ENCODE measurements at places on chromosomes 1 and 21.
A peak's percentile ranks its signal among the peaks of the same experiment; 100 is the strongest.

DNA sequence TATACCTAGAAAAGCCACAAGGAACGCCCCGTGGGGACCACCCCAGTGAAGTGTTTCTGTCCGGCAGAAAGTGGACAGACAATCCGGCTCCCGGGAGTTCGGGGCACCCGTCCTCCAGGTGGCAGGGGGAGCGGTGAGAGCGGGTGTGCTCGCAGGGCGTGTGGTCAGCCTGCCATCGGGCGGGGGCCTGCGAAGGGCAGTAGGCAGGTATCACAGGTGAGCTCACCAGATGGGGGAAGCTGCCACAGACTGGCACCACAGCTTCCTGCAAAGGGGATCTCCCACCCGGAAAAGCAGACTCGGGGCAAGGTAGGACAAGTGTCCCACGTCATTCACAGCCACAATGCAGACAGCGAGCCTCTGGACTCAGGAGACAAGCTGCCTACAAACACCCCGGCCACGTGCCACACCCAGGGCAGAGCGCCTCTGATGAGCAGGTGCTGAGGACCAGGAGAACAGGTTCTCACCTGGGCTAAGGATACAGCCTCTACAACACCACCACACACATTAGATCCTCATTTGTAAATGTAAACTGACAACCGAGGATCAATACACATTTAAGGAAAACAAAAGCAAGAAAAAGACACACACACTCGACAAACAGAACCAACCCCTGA, 36.4 kb downstream of the VPS26C start:
- no peak for DNase-seq

- DNase-seq: peak; percentile 17
Observed at GRCh38 chr1:204465546-204466415, 28.8 kb downstream of the PIK3C2B start.

DNA sequence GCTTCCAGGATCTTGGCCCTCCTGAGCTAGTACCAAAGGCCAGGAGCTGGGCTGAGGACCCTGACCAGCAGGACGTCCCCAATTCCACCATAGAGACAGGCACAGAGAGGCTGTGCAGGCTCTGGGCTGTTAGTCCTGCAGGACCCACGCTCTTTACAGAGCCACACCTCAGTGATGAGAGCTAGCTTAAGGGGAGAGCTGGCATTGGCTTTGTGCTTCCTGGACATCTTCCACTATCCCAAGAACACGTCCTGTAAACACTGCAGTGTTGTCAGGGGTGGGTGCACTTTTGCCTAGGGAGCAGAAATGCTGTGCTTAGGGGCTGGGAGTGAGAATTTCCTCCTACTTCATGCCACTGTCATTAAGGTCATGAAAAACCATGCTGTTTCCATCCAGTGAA, 91.7 kb upstream of the EDN2 start:
- DNase-seq: no peak

GRCh38 chr1:205287076-205287475, 34.5 kb downstream of the NUAK2 start:
- DNase-seq: peak; percentile 47

GRCh38 chr1:178532392-178532791, 19.5 kb downstream of the TEX35 start:
- DNase-seq: peak; percentile 81

DNA sequence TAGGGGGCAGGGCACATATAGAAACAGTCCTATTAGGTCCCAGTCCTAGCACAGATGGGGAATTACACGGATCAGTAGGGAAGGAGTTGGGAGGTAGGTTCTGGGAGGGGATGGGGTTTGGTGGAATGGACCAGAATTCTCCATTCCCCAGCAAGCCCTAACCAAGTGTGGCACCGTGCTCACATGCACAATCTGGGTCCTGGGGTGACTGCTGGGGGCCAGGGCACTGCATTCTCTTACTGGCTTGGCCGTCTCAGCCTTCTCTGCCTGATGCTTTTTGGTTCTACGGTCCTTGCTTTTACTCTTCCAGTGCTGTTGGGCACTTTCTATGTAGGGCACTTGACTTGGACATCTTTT, 53.9 kb downstream of the NENF start:
- no peak for DNase-seq

DNA sequence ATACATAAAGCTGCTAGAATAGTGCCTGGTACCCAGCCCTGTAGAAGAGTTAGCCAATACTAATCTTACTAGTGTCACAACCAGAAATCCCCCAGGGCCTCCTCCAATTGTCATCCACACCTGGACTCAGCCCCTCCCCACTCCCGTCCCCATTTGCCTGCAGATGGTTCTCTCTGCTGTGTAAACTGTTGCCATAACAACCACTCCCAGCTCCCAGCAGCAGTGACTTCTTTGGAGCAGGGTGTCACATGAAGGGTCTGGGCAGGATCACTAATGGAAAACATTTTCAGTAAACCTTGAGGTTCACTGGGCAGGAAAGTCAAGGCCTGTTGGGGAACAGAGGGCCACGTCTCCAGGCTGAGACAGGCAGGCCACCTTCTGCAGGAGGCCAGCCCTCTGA, 126.0 kb upstream of the IPO9 start:
- peak; percentile 48 for DNase-seq

- DNase-seq: peak; percentile 39
Observed at GRCh38 chr1:172915271-172915670, 135.5 kb downstream of the TNFSF18 start.

- peak; percentile 64 for DNase-seq
Observed at GRCh38 chr1:115098979-115099692, 9.8 kb upstream of the TSPAN2 start.

GRCh38 chr1:94607398-94607797, 65.8 kb upstream of the F3 start:
- no peak for DNase-seq

- DNase-seq: peak; percentile 67
Observed at GRCh38 chr1:69737527-69738185, 169.9 kb downstream of the LRRC7 start.

DNA sequence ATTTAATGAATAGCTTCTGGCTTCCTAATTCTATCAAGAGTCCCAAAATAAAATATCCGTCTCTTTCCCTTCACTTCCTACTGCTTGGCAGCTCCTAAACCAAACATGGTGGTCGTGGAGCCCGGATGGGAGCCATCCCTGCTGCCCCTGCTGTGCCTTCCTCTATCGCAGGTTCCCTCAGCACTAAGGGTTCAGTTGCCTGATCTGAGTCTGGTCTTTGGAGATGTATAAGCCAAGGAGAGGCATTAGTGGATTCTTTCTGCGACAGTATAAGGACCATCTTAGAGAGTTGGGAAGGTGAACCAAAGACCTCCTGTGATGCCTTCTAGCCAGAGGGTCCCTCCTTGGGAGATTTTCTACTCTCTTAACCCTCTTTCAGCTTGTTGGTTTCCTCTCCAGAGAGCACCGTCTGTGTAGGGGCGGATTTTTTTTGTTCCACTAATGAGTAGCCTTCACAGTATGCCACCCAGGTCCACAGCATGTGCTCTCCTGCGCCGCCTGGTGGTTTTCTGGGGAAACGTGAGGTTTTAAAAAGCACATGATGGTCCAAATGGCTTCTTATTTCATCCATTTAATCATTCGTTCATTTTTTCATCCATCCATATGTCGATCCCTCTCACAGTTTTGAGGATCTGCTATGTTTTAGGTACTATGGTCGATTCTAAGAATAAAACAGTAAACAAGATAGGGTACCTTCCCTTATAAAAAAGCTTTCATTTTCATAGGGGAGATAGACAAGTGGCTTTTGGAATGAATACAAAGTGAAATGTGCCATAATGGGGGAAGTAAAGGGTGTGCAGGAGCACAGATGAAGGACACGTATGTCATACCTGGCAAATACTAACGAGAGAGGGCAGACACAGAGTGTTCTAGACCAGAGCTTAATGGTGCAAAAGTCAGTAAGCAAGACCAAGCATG, 71.0 kb downstream of the NFASC start:
- DNase-seq: peak; percentile 65

DNA sequence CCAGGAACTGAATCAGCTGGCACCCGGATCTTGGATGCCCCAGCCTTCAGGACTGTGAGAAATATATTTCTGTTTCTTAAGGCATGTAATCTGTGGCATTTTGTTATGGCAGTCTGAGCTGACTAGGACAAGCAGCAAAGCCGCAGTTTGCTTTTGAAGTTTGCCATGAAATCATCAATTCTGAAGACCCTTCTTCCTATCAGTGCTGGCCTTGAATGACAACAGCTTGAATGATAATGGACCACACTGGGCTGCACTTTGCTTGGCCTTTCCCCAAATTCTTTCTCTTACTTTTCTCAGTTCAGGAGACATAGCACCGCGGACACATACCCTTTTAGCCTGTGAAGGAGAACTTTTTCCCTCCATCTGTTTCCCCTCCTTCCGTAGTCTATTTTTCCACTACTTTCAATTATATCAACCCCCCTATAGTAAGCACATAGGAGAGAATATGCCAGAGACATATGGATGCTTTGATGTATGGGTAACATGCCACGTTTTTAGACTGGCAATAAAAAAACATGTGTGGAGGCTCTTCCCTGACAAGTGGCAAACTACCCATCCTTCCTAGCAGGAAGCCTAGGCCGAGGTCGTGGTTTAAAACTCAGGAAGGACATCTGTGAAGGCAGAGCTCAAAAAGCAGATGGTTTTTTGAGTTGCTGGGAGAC, 42.9 kb downstream of the HLX start:
- no peak for DNase-seq

GRCh38 chr1:161033751-161034150, 5.0 kb downstream of the TSTD1 start:
- peak; percentile 15 for DNase-seq

GRCh38 chr1:234918181-234918841, 210.3 kb downstream of the TOMM20 start:
- DNase-seq: peak; percentile 72

- DNase-seq: peak; percentile 22
Observed at GRCh38 chr1:245855846-245856730, 651.0 kb downstream of the SMYD3 start.

DNA sequence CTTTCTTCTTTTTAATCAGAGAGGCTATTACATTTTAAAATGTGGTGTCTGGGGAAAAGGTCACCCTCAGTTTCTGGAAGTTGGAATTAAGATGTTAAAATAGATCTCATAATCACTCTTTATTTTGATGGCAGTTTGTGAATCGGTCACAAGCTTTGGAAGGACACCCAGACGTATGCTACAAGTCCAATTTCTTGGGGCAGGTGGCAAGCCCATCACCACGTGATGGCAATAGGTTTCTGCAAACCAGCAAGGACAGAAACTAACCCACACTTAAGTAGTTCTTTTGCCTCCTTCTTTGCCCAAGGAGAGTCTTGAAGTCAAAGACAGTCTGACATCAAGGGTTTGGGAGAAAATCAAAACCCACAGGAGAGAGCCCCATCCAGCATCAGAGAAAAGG, 72.9 kb downstream of the C1orf87 start:
- no peak for DNase-seq

- DNase-seq: no peak
Observed at GRCh38 chr1:15436881-15437442, 1.3 kb upstream of the CTRC start.

- DNase-seq: no peak
Observed at GRCh38 chr1:19469004-19469403, 16.3 kb downstream of the CAPZB start.

DNA sequence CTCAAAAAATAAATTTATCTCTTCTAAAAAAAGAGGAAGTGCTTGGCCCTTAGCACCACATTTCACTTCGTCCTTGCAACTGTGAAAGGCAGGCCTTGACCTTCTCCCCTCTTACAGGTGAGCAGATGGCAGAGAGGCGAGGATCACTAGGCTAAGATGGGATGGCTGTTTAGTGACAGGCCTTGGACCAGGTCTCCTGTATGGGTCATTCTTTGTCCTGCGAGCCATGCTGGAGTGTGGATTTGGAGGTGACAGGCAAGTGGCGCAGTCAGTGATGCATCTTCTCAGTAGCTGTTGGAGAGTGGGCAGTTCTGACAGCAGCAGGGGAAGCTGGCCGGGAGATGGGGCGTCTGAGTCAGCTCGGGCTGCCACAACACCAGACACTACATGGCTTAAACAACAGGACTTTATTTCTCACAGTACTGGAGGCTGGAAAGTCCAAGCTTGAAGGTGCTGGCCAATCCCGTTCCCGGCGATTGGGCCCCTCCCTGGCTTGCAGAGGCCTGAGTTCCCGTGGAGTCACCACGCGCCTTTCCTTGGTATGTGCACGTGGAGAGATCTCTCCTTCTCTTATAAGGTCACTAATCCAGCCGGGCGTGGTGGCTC, 16.5 kb downstream of the SLC27A3 start:
- peak; percentile 68 for DNase-seq

- DNase-seq: peak; percentile 96
Observed at GRCh38 chr1:93605812-93606512, 75.7 kb downstream of the BCAR3 start.

DNA sequence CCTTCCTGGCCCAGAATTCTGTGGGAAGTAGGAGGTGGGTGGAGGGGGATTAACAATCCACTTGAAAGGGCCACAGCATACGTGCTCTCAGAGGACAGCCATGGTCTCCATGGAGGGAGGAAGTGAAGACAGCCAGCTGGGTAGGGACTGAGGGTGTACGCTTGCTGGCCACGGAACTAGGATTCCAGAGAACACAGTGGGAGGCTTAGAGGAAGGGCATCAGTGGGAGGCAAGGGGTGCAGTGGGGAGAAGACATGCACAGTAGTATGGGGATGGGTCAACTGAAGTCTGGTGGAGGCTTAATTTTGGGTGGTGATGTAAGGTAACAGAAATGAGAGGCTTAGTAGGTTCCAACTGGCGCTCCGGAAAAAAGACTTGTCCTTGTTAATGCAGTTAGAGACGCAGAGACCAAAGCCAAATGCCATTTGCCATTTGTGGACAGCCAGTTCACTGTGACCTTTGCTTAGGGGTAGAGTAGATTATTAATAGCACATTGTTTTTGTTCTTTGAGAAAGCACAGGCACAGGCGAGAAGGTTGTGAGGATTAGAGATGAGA, 103.0 kb downstream of the ZSCAN20 start:
- no peak for DNase-seq

DNA sequence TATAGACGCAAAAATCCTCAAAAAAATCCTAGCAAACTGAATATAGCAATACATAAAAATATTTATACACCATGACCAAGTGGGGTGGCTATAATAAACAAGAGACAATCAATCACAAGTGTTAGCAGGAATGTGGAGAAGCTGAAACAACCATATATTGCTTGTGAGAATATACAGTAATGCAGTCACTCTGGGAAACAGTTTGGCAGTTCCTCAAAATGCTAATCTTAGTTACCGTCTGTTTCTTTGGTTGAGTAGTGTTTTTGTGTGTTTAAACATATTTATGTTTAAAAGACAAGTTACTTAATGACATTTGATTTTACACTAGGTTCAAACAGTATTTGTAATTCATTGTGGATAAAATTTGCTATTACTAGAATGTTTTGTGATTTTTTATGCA, 792.0 kb downstream of the LTN1 start:
- no peak for DNase-seq

Data from EH (cell line).